ENCODE measurements at places on chromosomes 2 and 18.

DNA sequence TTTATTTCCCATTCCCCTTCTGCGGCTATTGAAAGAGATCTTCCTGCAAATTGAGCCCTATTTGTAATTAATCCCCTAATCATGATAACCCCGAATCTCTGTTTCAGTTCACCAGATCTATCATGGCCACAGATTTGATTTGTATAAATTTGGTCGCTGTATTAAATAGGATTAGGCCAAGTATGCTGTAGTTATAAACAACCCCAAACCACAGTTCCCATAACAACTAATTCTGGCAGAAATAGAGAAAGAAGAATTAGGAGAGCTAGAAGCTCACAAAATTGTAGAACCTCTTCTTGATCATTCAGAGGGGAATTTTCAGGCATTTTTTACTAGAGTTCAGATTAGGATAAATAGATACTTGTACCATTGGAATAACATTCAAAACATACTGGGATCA is 433.7 kb upstream of the TNP1 start:
- peak; percentile 56 for DNase-seq

GRCh38 chr2:67564076-67564475 is 166.9 kb downstream of the ETAA1 start:
- peak; percentile 76 for DNase-seq

DNA sequence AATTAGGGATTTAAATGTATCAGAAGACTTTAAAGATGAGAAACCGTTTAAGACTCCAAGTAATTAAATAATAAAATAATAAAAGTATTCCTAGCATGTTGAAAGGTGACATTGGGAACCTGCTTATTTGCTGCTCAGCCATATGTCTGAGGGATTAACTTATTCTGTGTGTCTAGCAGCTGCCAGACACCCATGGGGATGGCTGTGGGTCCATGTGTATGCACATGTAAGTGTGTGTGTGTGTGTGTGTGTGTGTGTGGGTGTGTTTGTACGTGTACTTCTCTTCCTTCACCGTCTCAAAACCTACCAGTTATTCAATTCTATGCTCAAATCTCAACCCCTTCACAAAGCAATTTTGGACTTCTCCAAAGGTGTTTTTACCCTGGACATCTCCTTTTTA is 124.5 kb downstream of the SETBP1 start:
- no peak for DNase-seq

DNA sequence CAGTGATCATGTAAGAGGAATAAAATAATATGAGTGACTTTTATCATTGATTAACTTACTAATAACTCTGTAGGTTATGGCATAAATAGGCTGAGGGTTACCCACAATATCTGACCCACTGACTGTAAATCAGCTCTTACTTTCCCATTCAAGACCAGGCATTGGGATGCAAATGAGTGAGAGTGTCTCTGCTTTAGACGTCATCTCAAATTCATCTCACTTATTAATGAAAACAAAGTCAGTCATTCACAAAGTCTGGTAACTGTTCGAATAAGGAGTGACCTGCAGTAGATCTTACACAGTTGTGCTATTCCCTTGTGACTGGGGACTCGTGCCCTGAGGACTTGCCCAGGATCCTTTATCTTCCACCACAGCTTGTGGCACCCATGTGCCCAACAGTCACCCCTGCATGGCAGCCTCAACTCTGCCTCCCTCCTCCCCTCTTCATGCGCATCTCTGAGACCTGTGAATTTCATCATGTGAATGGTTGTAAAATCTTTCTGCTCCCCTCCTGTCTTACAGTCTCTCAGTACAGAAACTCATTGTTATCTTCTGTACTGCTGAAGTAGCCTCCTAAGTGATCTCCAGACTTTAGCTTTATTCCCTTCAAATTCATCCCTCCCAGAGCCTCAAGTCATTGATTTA is 131.4 kb downstream of the ARHGAP28 start:
- DNase-seq, result no peak

GRCh38 chr2:53379547-53379946 is 388.1 kb upstream of the CHAC2 start:
- DNase-seq, result no peak

- no peak for DNase-seq
Observed at GRCh38 chr2:96097951-96098823, 18.2 kb downstream of the ADRA2B start.

GRCh38 chr2:71100195-71100964 is 29.6 kb downstream of the MCEE start:
- peak; percentile 76 for DNase-seq

DNA sequence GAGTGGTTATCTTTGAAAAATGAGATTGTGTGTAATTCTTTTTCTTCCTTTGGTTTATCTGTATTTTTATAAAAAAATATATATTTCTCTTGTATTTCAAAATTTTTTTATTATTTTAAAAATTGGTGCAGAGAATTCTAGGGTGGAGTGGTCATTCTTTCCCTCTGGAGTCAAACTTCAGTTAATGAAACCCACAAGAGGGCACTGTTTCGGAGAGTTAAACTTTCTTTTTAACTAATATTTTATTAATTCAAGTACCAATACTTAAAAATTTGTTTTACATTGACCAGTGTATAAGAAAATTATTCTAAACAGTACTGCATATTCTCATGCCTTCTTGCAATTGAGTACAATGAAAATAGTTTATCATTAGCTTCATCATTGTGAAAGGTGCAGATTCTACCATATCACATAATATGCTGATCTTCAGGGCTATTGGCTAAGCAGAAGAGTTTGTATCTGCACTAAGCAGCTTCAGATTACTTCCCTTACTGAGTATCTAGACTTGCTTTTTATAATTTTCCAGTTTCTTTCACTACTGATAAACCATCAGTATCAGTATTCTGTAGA is 50.1 kb downstream of the HS1BP3 start:
- DNase-seq, result peak; percentile 36

DNA sequence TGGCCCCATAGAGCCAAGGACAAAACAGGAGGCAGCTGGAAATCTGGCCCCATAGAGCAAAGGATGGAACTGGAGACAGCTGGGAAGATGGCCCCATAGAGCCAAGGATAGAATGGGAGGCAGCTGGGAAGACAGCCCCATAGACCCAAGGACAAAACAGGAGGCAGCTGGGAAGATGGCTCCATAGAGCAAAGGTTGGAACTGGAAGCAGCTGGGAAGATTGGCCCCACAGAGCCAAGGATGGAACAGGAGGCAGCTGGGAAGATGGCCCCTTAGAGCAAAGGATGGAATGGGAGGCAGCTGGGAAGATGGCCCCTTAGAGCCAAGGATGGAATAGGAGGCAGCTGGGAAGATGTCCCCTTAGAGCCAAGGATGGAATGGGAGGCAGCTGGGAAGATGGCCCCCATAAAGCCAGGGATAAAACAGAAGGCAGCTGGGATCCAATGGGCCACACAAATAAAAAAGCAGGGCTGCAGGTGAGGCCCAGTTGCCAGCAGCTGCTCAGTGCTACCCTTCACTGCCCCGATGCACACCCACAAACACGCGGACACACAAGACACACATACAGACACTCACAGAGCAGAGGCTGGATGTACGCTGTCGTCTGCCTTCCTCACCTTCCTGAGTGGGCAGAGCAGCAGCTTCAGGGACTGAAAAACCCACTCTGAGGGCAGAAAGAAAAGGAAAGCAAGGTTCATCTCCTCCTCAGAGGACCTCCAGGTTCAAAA is 505.4 kb upstream of the MYT1L start:
- no peak for DNase-seq

- no peak for DNase-seq
Observed at GRCh38 chr18:50610349-50610748, 50.5 kb downstream of the MAPK4 start.

- DNase-seq, result peak; percentile 90
Observed at GRCh38 chr2:120914839-120915521, 179.3 kb downstream of the GLI2 start.

DNA sequence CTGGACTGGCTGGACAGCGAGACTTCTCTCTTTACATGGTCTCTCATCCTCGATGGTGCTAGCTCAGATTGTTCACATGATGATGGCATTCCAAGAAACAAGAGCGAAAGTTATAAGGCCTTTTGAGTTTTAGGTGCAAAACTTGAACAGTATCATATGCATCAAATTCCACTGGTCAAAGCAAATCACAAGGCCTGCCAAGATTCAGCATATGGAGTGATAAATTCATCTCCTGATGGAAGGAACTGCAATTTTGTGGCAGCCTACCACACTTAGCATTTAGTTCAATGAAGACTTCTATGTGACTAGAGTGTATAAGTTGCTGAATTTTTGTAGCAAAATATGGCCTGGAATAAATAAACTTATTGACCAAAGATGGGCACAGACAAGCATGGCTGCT is 194.0 kb upstream of the EPC2 start:
- DNase-seq, result no peak

DNA sequence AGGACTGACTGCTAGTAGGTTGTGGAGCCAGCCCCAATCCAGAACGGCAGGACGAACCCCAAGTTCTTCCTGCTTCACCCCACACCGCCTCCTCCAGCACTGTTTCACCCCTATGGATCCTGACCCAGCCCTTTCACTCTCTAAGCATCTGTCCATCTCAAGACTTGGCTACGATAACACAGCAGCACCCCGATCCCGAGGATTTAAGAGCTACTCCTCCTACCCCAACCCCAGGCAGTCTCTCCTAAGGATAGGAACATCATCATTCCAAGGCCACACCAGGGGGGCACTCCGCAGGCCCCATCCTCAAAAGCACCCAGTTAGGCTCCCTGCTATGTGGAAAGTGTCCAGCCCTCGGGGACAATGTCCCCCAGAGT is 645 bp downstream of the KCTD18 start:
- peak; percentile 23 for DNase-seq

- no peak for DNase-seq
Observed at GRCh38 chr2:74041182-74041581, 56.5 kb downstream of the TET3 start.

DNA sequence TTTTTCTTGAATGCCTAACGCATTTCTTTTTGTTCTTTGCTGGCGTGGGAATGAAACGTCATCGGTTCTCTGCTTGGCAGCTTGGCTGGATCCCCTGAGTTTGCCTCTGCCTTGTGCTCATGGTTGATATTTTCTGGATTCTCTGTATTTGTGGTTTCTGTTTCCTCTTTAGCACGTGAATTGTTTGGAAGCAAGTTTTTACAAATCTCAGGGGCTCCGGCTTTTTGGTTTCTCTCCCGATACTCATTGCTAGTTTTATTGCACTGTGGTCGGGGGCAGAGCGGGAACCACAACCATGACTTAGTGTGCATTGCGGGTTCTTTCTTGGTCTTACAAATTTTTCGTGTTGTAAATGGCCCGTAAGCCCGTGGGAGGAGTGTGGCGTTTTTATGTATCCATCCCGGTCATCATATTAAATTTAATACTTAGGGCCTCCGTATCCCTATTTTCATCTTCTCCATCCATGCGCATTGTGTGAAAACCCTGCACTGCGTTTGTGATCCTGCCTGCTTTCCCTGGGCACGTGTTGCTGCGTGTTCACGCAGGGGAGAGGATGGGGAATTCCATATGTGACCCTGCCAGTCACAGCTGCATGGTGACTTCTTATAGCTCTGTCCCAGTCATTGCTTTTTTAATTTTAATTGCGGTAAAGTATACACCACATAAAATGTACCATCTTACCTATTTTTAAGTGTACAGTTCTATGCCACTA is 9.4 kb downstream of the RAMP1 start:
- no peak for DNase-seq

GRCh38 chr2:158478237-158478636 is 21.5 kb downstream of the PKP4 start:
- DNase-seq, result no peak

DNA sequence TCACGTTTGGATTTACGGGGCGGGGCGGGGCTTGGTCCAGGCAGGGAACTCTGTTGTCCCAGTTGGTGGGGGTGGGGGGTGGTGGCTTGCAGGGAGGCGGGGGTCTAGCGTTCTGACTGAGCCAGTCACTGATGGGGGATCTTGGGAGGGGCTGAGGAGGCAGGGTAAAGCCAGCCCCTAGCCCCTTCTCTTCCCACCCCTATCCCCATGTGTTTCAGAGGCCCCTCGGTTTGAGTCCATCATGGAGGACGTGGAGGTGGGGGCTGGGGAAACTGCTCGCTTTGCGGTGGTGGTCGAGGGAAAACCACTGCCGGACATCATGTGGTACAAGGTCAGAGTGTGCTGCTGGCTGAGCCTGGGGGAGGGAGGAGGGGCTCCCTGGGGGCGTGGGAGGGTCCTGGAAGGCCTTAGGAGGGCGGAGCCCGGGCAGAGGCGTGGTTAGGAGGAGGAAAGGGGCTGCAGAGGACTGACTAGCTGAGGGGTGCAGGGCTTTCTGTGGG is 22.0 kb upstream of the GMPPA start:
- no peak for DNase-seq

DNA sequence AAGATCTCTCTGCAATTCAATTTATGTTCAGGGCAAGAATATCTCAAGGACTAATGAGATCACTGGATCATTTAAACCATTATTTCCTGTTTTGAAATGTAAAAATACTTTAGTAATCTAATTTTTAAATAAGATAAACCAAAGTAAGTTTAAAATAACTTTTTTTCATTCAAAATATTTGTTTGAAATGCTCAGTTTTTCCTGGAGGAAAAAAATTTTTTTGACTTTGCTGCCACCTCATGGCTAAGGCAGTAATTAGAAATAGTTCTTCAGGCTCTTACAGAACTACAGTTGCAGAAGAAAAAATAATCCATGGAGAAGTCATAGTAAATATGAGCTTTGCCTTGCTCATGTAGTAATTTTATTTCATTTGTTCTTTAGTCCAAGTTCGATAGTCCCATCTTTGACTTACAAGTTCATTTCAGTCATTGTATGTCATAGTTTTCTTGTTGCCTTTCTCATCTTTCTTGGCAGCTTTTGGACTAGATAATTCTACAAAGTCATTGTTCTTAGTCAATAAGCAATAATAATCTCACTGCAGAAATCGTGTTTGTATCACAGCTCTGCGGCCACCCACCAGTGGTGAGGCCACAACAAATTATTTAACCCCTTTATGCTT is 127.4 kb downstream of the DPP4 start:
- DNase-seq, result peak; percentile 31

- DNase-seq, result no peak
Observed at GRCh38 chr2:211204902-211205301, 648.5 kb downstream of the CPS1 start.

DNA sequence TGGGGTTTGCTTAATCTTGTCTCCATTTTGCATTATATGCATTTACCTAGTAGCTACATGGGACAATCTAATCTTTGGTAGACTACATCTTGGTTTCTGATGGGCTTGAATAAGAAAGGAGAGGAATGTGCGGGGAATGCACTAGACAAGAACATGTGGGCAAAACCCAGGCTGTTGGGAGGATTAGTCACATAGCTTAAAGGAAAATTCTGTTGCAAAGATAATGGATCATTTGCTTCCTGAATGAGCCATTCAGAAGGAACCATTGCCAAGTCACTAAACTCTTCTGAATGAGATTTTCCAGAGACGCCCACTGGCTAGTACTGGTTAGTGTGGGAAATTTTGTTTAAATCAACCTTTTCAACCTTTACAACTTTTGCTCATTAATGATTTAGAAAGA is 84.8 kb downstream of the OSBPL6 start:
- DNase-seq, result peak; percentile 95

GRCh38 chr18:44526705-44527415 is 153.8 kb upstream of the SETBP1 start:
- no peak for DNase-seq
